ENCODE measurements at places on chromosomes 4 and X. TPM values are rescaled to one million over a fixed set of nuclear protein-coding genes. Genes with fewer than 3 reads are reported as not detected.

DNA sequence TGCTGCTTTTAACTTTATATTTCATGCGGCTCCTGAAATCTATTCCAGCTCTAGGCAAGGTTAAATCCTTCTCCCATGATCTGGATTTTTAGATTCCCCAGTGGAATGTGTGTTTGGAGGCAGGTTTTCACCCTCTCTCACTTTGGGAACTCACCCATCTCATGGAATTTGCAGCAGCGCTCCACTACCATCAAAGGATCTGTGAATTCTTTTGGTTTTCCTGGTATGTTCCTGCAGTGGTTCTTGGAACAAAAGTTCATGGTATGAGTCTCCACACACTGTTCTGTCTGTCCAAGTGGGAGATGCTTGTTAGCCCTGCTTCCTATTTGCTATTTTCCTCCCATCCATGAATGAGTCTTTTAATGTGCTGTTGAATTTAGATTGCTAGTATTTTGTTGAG is 14.0 kb downstream of the APOOL start:
- H3K4me3 ChIP-seq = no peak overlapping the region
- no peak for DNase-seq
- no peak overlapping the region for H3K27ac ChIP-seq
- no peaks in the 10 kb centered on the region for H3K36me3 ChIP-seq
- H3K4me1 ChIP-seq = no peaks in the 10 kb centered on the region

GRCh38 chrX:148020329-148020728 is 39.2 kb downstream of the FMR1NB start:
- H3K27me3 ChIP-seq = no peaks in the 10 kb centered on the region
- H3K4me3 ChIP-seq = no peak overlapping the region
- H3K27ac ChIP-seq = no peak overlapping the region
- no peaks in the 10 kb centered on the region for H3K4me1 ChIP-seq
- H3K36me3 ChIP-seq = no peaks in the 10 kb centered on the region

DNA sequence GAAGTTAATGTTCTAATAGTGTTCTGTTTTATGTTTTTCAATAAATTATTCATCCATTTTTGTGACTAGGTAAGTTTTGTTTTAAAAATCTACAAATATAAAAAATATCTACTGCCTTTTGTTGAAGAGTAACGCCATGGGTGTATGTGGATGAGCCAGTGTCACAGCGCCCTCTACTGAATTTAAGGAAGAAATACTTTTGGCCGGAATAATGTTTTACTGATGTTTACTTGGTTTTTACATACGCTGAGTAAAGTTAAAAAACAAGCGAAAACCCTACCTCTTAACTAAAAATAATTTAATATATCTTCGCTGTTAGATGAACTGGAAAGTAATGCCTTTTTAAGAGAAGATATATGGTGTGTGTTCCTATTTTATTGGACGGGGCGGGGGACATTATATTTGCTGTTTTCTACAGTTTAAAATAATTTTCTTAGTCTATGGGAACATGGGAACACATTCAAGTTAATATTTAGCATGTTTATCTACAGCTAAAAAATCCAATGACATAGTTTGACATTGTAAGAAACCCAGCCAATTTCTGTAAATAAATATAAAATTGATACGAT is 86.1 kb downstream of the CPE start:
- no peak overlapping the region for H3K4me3 ChIP-seq
- peak; percentile 73 for DNase-seq
- no peaks in the 10 kb centered on the region for H3K36me3 ChIP-seq
- H3K27ac ChIP-seq = no peak overlapping the region

The NRK gene
- not detected for total RNA-seq

The GYPA gene
- not detected for total RNA-seq

DNA sequence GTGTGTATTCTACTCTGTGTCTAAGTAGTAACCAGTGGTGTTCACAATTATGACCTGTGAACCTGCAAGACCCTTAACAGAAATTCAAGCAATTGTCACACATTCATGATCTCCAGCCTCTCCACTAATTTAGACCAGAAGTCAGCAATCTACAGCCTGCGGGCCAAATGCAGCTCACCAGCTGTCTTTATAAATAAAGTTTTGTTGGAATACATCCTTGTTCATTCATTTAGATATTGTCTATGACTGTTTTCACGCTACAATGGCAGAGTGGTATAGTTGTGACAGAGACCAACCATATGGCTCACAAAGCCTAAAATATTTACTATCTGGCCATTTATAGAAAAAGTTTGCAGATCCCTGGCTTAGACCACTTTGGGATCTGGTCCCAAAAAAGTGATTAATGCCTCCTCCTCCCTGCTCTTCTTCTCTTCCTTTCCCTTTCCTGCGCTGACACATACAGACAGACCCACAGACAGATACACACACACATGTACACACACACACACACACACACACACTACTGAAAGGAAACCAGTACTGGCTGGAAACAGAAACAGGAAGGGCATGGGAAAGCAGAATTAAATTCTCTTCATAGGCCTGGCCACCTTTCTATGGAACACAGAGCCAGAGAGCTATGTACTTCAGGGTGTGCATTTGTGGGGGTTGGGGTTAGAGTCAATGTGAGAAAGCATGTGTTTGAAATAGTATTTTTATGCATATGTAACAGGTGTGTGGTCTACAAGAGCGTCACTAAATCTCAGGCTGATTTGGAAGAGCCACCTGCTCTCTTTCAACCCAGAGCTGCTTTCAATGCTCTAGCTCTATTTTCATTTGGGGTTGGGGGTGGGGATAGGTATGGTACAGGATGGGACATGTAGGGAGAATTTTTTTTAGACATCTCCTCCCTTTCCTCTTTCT is 49.7 kb upstream of the TMEM164 start:
- no peak for DNase-seq
- no peak overlapping the region for H3K4me3 ChIP-seq

The VCX gene
- total RNA-seq = not detected

DNA sequence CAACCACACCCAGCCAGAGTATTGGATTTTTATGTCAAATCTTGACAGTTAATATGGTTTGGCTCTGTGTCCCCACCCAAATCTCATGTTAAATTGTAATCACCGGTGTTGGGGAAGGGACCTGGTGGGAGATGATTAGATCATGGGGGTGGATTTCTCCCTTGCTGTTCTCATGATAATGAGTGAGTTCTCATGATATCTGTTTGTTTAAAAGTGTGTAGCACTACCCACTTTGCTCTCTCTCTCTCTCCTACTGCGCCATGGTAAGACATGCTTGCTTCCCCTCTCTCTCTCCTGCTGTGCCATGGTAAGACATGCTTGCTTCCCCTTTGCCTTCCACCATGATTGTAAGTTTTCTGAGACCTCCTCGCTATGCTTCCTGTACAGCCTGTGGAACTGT is 86.9 kb upstream of the COX18 start:
- H3K4me1 ChIP-seq = no peaks in the 10 kb centered on the region
- no peaks in the 10 kb centered on the region for H3K27me3 ChIP-seq
- peaks cover 37% of the 10 kb centered on the region for H3K36me3 ChIP-seq

DNA sequence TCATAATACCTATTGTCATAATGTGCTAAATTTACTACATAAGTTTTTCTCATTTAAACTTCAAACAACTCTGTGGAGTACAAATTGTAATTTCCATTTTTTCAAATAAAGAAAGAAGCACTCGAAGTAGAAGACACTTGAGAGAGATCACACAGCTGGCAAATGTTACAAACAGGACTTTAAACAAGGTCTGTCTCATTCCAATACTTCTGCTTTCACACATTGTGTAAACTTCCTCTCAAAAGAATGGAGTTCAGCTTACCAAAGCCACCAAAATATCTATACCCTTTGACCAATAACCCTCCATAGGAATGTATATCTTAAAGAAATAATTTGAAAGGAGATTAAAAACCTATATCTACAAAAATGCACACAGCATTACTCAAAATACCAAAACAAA is 88.3 kb downstream of the OPHN1 start:
- no peak overlapping the region for H3K4me3 ChIP-seq
- no peaks in the 10 kb centered on the region for H3K4me1 ChIP-seq
- H3K27me3 ChIP-seq = no peaks in the 10 kb centered on the region
